ENCODE measurements at places on chromosomes 4 and X. TPM values are rescaled to one million over a fixed set of nuclear protein-coding genes. Genes with fewer than 3 reads are reported as not detected.

Gene STPG2
- total RNA-seq = 0.32 TPM

Gene RAB9B
- total RNA-seq = 0.64 TPM

Gene CXCL8
- total RNA-seq = 294 TPM

Gene SNCA
- total RNA-seq = 3.5 TPM

Gene ETDA
- not detected for total RNA-seq

Gene PPP2R2C
- not detected for total RNA-seq

Gene EDA2R
- total RNA-seq = 8.1 TPM

Gene VSIG4
- total RNA-seq = not detected

Gene SLC6A8
- total RNA-seq = 12.2 TPM

Gene RHOXF1
- not detected for total RNA-seq

Gene VCX
- not detected for total RNA-seq
